Stimulated activated CD4-positive, alpha-beta T cell treated with anti-CD3 and anti-CD28 coated beads, TNF-alpha, amount 100 ng/mL, for 24 hours (primary cell): ENCODE measurements at places on chromosomes 2 and 18.

GRCh38 chr2:129709956-129710598, 269.4 kb upstream of the RAB6C start:
- no peak for DNase-seq

- no peak for DNase-seq
These were observed 89.2 kb upstream of the MSH2 start for GRCh38 chr2:47313728-47314127.

DNA sequence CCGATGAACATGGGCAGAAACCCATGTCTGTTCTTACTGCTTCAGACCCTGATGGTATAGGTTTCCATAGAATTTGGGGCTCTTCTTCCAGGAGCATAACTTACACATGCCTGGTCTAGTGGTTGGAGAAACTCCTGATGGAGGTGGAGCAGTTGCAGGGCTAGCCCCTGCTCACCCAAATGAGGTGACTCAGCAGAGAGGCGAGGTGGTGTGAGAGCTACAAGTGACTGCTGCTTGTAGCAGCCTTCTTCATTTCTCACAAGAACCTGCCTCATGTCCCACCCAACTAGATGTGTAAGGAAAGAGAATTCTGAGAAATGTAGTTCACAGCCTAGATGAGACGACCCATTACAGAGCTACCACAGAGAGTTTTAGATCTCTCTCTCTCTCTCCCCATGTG, 105.3 kb downstream of the ZNF407 start:
- no peak for DNase-seq

- no peak for DNase-seq
These were observed 163.0 kb downstream of the DDX1 start for GRCh38 chr2:15754703-15755099.

- DNase-seq, result no peak
These were observed 24.5 kb downstream of the LOXHD1 start for GRCh38 chr18:46632401-46633071.

DNA sequence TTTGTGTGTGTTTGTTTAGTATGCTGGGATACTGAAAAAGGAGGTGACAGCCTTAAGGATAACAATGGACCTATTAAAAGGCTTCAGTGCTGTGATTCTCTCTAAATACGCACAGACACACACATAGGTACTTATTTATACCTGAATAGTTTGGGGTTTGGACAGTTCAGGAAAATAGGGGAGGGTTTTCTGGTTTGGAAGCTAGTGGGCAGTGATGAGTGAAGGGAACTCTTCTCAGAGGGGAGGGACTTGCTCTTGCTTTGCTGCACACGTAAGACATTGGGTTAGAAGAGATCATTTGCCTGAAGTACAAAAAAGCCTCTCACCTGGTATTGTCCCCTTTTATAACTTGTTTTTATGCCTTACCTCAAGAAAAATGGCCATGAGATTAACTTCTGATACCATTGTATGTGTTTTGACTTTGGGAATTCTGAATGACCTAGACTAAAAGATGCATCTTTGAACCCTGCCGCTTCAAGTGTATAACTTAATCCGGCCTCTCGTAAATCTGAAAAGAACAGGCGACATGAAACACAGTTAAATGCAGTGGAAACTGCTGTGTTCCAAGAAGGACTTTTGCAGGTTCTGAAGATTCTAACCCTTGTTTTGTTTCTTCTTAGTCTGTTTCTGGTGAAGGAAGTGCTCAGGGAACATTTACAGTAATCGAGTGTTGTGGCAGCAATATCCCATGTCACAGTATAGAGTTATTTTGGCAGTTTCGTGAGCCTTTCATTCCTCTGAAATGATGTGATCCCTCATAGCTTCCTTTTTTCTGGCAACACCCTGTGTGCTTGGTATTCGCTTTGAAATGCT, 2.5 kb downstream of the CRIM1 start:
- no peak for DNase-seq

DNA sequence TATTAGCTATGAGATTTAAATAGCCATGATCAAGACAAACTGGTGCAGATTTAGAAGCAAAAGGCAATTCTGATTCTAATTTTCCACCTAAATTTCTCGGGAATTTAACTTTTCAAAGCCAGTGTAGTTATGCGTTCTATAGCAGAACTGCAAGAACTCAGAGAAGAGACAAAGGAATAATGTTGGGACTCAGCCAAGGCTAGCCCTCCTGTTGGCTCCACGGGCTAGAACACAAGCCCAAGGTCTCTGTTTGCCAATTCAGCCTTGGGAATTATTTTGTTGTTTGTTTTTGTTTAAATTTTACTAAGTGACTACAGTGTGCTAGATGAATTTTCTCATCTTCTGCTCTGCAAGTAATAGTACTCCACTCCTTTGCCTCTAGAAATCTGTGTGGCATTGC, 121.2 kb downstream of the CACNB4 start:
- DNase-seq, result no peak

- DNase-seq, result no peak
These were observed 21.8 kb downstream of the ZAP70 start for GRCh38 chr2:97735161-97735561.

GRCh38 chr18:10054366-10054765, 140.6 kb downstream of the VAPA start:
- DNase-seq, result no peak

GRCh38 chr2:172305066-172305465, 122.3 kb upstream of the ITGA6 start:
- no peak for DNase-seq

DNA sequence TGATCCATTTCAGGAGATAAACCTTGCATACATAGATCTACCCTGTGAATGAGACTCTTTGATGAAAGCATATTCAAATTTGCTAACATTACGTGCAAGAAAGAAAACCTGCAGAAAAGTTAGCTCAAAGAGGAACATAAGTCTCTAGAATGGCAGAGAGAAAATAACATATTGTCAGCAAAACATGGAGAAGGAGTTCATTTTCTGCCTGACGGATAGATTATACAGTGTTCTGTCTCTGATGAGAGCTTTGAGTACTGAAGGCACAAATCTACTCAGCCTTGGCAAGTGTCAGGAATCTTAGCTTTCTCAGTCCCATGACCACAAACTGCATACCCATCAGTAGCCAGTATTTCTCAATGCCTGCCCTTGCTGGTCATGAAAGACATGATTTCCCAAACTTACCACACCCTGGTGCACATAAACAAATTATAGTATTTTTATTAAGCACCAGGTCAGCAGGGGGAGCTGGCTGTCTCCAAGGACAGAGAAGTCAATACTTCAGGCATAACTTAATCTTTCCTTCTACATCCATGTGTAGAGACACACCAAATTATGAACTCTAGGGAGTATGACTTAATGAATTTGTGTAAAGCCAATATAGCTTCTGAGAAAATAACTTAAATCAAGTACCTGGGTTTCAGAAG, 401.2 kb upstream of the SOX11 start:
- no peak for DNase-seq

- no peak for DNase-seq
These were observed 25.0 kb upstream of the PCBP1 start for GRCh38 chr2:70062270-70062669.

DNA sequence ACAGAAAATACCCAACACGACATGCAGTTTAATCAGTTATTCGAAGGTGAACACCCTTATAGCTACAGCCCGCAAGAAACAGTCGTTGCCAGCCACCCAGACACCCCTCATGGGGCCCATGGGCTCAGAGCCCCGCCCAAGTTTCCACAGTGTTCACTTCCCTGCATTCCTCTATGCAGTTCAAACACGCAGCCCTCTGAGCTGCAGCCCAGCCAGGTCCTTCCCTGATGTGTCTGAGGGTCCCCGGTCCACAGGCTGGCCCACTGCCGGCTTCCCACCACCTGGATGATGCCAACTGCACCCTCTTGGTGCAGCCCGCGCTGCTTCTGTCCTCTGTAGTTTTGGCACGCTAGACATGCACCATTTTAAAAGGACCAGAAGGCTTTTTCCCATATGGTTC, 87.4 kb downstream of the ZNF516 start:
- DNase-seq, result no peak

- no peak for DNase-seq
These were observed at the start of gene IL1B for GRCh38 chr2:112836695-112837117. Gene IL1B, minus strand, starts transcription at chr2:112836779. Its CDS starts 550 bp downstream, at chr2:112836229.

DNA sequence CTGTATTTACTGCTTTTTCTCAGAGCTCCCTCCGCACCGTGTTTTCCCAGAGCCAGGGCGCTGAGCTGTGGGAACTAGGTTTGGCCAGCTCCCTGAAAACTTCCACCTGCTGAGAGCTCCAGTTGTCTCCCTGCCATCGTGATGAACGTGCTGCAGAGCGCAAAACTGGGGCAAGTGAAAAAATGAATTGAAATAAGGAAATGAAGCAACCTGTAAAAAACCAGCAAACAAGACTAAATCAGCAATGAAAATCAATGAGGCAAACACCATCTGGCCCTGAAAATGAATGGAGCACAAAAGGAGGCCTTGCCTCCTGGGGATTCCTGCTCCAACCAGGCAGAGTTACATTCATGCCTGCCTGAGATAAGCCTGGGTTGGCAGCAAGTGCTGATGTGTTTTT, 129.9 kb downstream of the MARCHF4 start:
- DNase-seq, result no peak
